ENCODE measurements at places on chromosomes 7 and 10. TPM values are rescaled to one million over a fixed set of nuclear protein-coding genes. Genes with fewer than 3 reads are reported as not detected.

The HGF gene
- total RNA-seq: 59.0 TPM

The CYCS gene
- 18.4 TPM for total RNA-seq

The SEMA4G gene
- total RNA-seq: 1.6 TPM

The TNS3 gene
- 22.8 TPM for total RNA-seq

The CTBP2 gene
- total RNA-seq: 81.8 TPM

The TAS2R5 gene
- 0.43 TPM for total RNA-seq

The CCSER2 gene
- 19.4 TPM for total RNA-seq

The AGAP5 gene
- 2.8 TPM for total RNA-seq

The STAG3 gene
- 0.32 TPM for total RNA-seq

The MYH16 gene
- total RNA-seq: not detected

The TES gene
- total RNA-seq: 39.1 TPM

The PODXL gene
- total RNA-seq: 0.17 TPM

The CALHM3 gene
- not detected for total RNA-seq

The SGCE gene
- total RNA-seq: 97.0 TPM

The LIPJ gene
- 0.16 TPM for total RNA-seq

The AGBL3 gene
- total RNA-seq: 0.52 TPM

The PRSS37 gene
- total RNA-seq: not detected

The PON3 gene
- under 0.01 TPM for total RNA-seq

The AP3M1 gene
- total RNA-seq: 14.2 TPM

The ITGA8 gene
- under 0.01 TPM for total RNA-seq

The SLC37A3 gene
- 77.6 TPM for total RNA-seq

The GAD2 gene
- not detected for total RNA-seq

All from bronchial smooth muscle cell (primary cell).